AG04450 (cell line): ENCODE measurements at places on chromosomes 7 and 10.

DNA sequence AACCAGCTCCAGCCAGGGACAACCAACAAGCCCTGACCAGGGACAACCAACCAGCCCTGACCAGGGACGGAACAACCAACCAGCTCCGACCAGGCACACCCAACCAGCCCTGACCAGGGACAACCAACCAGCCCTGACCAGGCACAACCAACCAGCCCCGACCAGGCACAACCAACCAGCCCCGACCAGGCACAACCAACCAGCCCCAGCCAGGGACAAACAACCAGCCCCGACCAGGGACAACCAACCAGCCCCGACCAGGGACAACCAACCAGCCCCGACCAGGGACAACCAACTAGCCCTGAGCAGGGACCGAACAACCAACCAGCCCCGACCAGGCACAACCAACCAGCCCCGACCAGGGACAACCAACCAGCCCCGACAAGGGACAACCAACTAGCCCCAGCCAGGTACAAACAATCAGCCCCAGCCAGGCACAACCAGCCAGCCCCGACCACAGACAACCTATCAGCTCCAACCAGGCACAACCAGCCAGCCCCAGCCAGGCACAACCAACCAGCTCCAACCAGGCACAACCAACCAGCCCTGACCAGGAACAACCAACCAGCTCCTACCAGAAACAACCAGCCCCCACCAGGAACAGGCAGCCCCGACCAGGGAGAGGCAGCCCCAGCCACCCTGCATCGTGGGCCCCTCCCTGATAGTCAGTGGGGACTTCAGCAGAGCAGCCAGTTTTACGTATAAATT, 56.4 kb downstream of the PROSER2 start:
- no peak for DNase-seq

- no peak for DNase-seq
Measured at GRCh38 chr7:2247141-2247995, 5.3 kb downstream of the NUDT1 start.

DNA sequence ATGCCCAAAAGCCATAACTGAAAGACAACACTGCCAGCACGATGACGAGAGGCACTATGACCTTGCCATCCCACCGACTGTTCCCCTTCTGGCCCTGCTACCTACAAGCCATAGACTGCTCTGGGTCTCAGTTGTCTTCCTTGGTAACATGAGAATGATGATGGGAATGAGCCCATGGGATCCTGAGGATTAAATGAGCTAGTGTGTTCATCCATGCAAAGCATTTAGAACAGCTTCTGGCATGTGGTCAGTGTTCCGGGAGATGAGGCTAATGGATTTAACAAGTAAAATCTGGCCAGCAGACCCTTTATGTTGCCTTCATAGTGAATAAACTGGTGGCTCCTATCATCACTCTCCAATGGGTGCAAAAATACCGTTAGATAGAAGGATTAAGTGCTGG, 62.4 kb upstream of the WDR11 start:
- DNase-seq = no peak

- DNase-seq = no peak
Measured at GRCh38 chr10:71771821-71772617, 1.3 kb downstream of the VSIR start.

GRCh38 chr10:109937460-109938065, 14.3 kb upstream of the XPNPEP1 start:
- no peak for DNase-seq

- no peak for DNase-seq
Measured at GRCh38 chr7:158595068-158595467, 7.4 kb upstream of the PTPRN2 start.
